ENCODE measurements at places on chromosomes 16 and 17.

DNA sequence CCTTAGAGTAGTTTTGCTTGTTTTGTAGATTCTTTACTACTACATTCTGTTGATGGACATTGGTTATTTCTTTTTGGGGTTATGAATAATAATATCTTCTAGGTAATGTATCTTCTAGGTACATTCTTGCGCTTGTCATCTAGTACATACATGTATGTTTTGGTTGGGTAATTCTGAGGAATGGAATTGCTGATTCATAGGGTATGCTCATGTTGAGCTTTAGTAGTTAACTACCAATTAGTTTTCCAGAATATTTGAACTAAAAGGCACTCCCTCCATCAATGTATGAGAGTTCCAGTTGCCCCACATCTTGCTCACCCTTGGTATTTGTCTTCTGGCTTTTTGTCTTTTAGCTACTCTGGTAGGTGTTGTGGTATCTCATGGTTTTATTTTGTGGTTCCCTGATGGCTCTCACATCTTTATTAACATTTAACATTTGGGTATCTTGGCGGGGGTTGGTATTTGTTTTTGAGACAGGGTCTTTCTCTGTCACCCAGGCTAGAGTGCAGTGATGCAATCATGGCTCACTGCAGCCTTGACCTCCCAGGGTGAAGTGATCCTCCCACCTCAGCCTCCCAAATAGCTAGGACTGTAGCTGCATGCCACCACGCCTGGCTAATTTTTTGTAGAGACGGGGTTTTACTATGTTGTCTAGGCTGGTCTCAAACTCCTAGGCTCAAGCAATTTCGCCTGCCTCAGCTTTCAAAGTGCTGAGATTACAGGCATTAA is 47.1 kb downstream of the SLC6A4 start:
- DNase-seq, result no peak

GRCh38 chr16:71573387-71574094 is 3.4 kb downstream of the TAT start:
- DNase-seq, result no peak

DNA sequence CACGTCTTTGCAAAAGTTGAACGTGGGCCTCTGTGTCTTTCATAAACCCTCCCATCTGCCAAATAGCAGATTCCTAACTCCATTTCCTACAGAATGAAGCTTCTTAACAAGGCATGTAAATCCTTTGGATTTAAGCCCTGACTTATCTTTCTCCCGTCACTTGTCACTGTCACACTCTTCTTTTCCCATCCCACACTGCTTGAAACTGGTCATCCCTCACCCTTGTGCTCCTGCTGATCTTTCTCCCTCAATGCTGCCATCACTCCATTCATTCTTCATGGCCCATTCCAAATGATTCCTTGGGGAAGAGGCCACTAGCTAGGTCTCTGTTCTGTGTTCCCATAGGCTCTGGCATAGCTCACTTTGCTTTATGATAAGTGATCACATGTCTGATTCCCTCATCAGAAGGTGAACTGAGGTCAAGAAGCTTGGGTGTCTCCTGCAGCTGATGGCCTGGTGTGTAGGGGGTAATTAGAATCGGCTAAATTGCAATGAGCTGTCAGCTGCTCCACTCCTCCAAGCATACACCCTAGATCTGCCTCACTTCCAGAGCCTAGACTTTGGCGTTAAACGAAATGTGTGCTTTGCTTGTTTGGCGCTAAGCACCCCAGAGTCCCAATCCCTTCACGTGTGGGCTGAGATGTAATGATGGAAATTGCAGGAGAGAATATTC is 61.7 kb downstream of the PECAM1 start:
- DNase-seq, result no peak

DNA sequence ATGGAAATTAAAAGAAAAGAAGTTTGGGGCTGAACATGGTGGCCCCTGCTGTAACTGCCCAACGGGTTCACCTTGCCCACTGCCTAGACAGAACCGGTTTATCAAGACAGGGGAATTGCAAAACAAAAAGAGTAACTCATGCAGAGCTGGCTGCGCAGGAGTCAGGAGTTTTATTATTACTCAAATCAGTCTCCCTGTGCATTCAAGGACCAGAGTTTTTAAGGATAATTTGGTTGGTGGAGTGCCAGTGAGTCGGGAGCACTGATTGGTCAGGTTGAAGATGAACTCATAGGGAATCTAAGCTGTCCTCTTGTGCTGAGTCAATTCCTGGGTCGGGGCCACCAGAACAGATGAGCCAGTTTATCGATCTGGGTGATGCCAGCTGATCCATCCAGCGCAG is 4.4 kb upstream of the SCPEP1 start:
- no peak for DNase-seq

DNA sequence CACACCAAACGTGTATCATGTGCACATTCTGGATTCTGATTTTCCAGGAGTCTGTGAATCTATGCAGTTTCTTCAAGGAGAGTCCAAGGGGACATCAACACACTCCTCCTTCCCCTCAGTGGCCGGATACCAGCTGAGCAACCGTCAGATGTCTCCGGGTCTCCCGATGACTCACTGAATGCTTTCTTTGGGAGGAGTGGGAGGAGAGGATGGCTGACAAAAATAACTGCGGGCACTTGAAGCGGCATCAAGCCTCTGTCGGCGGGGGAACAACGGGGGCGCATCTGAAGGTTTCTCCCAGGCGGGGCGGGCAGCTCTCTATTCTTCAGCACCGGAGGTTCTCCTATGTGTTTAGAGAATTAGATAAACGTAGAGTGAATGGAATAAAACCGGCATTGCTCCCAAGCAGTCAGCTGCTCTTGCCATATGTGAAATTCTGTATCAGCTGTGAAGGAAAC is 24.6 kb upstream of the LRRC75A start:
- DNase-seq, result no peak

- no peak for DNase-seq
Observed at GRCh38 chr17:17498606-17499301, 2.6 kb upstream of the RASD1 start.

DNA sequence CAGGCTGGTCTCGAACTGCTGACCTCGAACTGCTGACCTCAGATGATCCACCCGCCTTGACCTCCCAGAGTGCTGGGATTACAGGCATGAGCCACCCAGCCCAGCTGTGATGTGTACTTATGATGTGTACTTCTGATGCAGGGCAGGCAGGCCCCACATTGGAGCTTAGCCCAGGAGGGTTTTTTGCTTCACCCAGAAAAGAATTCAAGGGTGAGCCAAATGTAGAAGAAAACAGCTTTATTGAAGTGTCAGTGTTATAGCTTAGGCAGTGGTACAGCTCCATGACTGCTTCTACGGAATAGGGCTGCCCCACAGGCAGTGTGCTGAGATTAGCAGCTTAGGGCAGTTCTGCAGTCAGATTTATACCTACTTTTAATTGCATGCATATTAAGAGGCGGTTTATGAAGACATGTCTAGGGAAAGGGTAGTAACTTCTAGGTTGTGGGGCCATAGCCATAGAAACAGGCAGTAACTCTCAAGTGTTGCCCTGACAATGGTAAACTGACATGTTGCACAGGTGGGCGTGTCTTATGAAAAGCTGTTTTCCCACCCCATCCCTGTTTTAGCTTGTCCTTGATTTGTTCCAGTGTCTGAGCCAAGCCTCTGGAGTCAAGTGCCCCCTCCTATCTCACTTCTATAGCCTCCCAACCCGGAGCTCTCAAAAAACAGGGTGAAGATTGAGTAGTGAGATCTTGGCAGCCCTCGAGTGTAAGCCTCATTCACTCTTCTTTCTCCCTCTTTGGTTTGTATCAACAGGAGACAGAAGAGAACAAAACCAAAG is 24.1 kb upstream of the POLR3E start:
- no peak for DNase-seq

GRCh38 chr16:89678258-89678657 is 8.2 kb upstream of the CDK10 start:
- no peak for DNase-seq

- DNase-seq, result no peak
Observed at GRCh38 chr16:70695331-70696070, 9.6 kb upstream of the MTSS2 start.

DNA sequence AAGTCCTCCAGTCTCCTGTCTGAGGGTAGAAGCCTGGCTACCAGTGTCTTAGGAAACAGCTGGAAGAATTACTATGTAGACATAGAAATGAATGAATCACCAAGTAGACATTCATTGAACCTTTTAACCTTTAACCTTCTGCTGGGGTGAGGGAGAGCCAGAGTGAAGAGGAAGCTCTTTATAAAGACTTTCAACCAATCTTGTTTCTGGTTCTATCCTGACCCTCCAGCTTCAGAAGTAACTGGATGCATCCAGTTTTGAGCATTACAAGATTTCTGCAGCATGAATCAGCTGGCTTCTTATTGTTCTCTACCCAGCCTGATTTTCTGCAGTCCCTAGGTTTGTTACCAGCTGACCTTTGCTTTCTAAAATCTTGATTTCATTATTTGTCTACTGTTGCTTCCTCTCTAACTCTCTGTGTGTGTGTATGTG is 8.5 kb downstream of the TEKT1 start:
- no peak for DNase-seq

DNA sequence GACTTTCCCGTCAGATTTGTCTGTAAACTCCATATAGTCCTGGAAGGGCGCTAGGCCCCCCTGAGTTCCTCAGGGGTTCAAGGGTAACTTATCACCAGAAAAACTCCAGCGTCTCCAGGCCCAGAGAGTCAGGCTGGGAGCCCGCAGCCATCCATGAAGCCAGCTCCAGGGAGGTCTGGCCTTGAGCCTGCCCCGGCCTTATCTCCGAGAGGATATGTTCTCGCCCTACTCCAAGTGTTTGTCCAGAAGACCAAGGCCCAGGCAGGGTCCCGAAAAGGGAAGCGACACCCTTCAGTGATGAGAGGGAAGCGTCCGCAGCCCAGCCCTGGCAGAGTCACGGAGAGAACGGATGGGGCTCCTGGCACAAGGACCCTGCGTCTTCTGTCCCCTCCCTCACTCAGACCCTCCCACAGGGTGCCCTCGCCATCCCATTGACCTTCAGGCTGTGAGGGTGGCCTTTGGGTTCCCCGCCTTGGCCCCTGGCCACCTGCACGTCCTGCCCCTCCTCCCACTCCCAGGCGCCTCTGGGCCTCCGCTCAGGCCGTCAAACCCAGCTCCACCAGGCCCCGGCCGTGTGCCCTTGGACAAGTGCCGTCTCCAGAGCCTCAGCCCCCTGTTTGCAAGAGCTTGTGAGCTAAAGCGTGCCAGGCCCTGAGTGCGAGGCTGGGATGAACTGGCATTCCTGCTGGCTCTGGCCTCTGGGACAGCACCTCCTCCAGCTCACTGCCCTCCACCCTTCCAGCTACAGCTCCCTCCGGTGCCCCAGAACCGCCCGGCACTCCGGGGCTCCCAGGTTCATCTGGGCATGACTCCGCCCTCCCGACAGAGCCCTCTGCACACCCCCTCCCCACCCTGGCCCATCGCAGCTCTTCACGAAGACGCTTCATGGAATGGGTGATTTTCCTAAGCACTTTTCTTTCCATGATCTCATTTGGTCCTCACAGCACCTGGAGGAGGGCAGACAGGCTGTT is 83.4 kb downstream of the ZDHHC7 start:
- DNase-seq, result no peak

DNA sequence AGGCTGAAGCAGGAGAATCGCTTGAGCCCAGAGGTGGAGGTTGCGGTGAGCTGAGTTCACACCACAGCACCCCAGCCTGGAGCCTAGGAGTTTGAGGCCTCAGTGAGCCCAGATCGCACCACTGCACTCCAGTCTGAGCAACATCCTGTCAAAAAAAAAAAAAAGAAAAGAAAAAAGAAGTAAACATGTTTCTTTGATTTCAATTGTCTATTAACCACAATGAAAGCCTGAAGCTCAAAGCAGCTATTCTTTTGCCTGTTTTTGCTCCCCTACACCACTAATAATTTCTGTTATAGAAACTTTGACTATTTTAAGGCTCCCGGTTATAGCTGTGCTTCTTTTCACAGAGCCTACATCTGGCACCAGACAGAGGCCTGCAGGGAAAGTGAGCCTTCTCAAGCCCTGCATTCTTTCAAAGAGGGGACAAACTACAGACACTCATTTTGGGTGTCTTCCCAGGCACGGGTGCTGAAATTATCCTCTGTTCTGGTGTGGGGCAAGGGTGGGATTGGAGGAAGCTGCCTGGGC is 14.2 kb upstream of the SLC52A1 start:
- DNase-seq, result peak; percentile 43

- no peak for DNase-seq
Observed at GRCh38 chr17:29518359-29518758, 48.5 kb downstream of the ABHD15 start.

- DNase-seq, result no peak
Observed at GRCh38 chr16:81701296-81701970, 77.7 kb upstream of the PLCG2 start.

- DNase-seq, result no peak
Observed at GRCh38 chr17:1398931-1399678, 917 bp downstream of the YWHAE start.

DNA sequence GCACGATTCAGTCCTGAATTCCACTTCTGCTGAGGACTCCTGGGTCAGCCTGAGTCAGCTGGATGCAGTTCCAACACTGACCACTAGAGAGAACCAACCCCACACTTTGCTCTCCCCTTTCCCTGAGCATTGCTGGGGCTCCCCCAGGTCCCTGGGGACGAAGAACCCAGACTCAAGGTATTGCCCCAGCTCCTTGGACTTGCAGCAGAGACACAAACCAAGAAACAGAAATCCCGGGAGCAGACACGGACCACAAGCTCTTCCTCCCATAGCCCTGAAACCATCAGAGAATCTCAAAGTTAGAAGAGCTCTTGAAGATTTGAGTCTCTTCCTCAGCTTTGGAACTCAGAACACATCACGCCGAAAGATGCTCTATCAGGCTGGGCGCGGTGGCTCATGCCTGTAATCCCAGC is 678 bp upstream of the GH1 start:
- peak; percentile 79 for DNase-seq

DNA sequence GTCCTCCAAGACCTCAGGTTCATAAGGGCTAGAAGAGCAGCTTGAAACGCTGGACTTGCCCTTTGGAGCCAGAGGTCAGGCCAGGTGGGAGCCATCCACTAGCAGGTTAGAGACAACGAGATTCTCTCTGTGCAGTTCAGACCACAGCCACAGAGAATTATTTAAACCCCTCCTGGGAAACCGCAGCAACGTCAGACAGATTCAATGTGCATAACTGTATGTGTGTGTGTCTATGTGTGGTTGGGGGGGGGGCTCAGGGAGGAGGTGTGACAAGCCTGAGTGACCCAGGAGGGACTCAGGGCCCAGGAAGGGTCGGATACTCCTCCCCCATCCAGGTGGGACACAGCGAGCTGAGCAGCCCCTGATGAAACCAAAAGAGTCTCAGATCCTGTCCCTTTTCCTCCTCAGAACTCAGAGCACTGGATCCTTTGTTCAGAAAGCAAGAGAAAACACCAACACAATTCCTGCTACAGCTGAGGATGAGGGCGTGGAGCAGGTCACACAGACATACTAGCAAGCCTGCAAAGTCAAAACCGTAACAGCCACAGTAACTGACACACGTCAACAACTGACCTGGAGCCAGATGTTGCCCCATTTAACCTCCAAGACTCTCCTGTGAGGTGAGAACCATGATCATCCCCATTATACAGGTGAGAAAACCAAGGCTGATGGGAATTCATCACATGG is 66.8 kb downstream of the XYLT1 start:
- no peak for DNase-seq

- DNase-seq, result no peak
Observed at GRCh38 chr17:69457603-69458002, 43.1 kb downstream of the MAP2K6 start.

Data from stimulated activated CD4-positive, alpha-beta T cell treated with anti-CD3 and anti-CD28 coated beads, Interleukin-2, amount 100 ng/mL, for 24 hours (primary cell).